ENCODE measurements at places on chromosomes 5 and 9.

DNA sequence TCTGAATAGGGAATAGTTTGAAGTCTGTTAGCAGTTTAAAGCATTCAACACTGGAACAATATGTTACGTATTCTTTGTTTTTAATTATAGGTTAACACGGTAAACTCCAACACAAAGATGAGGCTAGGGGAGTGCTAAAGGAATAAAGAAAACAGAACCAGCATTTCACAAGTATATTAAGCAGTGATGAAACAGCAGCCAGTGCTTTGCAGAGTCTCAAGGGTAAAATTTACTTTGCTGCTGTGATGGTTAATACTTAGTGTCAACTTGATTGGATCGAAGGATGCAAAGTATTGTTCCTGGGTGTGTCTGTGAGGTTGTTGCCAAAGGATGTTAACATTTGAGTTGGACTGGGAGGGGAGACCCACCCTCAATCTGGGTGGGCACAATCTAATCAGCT lies 30.0 kb upstream of the GSN start:
- DNase-seq: no peak

- no peak for DNase-seq
These were observed 5.2 kb downstream of the CRB2 start for GRCh38 chr9:123361086-123361730.

GRCh38 chr5:33049298-33049697 lies 338.2 kb downstream of the NPR3 start:
- no peak for DNase-seq

DNA sequence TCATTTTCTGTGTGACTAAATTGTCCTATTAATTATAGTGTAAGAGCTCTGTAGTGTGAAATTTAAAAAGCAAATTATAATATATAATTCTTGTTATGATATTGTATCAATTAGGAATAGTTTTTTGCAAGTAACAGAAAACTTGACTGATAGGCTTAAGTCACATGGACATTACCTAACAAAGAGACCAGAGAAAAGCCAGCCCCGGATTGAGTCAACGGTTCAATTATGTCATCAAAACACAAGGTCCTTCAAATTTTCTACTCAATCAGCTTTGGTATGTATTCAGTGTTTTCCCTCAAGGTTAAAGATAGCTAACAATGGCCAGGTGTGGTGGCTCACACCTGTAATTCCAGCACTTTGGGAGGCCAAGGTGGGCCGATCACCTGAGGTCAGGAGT lies 126.7 kb upstream of the PTGER4 start:
- no peak for DNase-seq

- no peak for DNase-seq
These were observed 368.7 kb downstream of the BNC2 start for GRCh38 chr9:16501726-16502125.

- no peak for DNase-seq
These were observed 116.7 kb upstream of the PITX1 start for GRCh38 chr5:135150767-135151166.

DNA sequence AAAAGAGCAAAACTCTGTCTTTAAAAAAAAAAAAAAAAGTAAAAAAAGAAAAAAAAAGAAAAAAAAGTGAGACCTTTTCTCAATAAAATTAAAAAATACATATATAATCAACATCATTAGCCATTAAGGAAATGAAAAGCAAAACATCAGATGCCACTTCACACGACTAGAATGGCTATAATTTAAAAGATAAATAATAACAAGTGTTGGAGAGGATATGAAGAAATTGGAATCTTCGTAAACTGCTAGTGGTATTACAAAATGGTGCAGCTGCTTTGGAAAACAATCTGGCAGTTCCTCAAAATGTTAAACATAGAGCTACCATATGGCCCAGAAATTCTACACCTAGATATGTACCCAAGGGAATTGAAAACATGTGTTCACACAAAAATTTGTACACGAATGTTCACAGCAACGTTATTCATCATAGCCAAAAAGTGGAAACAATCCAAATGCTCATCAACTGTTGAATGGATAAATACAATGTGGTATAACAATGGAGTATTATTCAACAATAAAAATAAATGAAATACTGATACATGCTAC lies 45.3 kb upstream of the SIL1 start:
- no peak for DNase-seq

DNA sequence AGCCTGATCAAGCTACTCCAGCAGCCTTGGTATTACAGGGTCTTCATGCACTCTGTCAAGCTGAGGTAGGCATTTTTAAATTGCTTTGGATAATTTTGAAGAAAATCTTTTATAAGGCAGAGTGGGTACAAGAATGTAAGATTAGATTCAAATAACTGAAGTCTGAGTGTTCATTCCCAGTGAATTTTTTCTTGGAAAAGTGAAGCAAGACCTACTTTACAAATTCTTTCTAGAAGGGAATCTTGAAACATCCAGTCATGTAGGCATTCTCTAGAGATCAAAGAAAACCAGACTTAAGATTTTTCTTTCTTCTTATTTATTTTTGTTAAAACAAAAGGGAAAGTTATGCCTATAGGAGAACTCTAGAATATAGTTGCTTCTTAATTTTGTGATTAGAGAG lies 139.0 kb downstream of the FOCAD start:
- no peak for DNase-seq

- no peak for DNase-seq
These were observed 11.0 kb upstream of the GNPDA1 start for GRCh38 chr5:142023836-142024235.

- DNase-seq: no peak
These were observed 32.2 kb upstream of the SPATA31D4 start for GRCh38 chr9:81896070-81896469.

GRCh38 chr5:176407456-176408251 lies 8.7 kb downstream of the CLTB start:
- DNase-seq: no peak

DNA sequence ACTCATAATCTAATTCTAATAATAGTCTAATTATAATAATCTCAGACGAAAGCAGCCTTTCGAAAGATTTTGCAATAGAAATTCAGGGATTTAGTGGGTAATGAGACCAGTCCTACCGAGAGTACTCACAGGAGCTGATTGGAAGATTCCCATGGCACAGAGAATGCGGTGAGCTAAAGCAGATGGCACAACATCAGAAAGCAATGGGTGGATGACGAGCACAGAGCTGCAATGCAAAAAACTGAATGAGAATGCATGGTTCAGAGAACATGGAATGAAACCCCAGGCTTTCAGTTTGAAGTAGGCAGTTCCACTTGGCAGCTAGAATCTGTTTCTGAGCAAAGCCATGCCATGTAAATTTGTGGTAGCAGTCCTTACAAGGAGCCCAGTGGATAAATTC lies 78.2 kb upstream of the SPINK5 start:
- no peak for DNase-seq
